ENCODE measurements at places on chromosomes 12 and 14. TPM values are rescaled to one million over a fixed set of nuclear protein-coding genes. Genes with fewer than 3 reads are reported as not detected.

DNA sequence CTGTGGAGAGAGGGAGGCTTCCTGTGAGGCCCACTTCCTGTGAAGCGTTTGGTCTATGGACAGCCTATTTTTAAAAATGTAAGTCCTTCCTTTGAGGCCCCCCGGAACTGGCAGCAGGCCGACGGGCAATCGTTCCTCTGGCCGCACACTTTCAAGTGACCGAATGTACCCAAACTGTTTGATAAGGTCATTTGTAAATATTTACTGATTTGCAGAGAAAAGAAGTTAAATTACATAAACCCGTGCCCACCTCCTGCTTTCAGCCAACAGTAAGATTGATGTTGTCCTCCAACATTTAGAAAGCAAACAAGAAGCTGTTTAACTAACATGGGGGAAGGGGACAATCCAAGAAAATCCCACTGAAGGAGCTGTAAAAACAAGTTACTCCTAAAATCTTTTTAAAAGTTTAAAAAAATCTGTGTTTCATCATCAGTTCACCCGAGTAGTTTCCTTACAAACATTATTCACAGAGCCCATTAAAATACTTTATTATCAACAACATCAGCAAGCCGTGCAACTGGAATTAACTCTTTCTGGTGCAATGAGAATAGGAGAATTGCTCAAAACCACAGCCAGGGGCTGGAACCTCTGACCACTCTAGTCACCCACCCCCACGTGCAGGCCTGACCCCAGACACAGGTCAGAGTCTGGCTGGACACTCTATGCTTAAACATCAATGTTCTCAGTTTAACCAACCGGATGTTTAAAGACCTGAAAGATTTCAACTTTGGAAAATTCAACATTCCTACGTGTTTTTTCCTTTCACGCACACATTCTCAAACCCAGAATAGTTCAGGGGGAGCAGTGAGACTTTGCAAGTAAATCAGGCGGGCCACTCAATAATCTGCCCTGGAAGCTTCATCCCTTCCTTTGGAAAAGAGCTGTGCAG, 65.3 kb downstream of the FOXN3 start:
- peak; percentile 43 for DNase-seq

DNA sequence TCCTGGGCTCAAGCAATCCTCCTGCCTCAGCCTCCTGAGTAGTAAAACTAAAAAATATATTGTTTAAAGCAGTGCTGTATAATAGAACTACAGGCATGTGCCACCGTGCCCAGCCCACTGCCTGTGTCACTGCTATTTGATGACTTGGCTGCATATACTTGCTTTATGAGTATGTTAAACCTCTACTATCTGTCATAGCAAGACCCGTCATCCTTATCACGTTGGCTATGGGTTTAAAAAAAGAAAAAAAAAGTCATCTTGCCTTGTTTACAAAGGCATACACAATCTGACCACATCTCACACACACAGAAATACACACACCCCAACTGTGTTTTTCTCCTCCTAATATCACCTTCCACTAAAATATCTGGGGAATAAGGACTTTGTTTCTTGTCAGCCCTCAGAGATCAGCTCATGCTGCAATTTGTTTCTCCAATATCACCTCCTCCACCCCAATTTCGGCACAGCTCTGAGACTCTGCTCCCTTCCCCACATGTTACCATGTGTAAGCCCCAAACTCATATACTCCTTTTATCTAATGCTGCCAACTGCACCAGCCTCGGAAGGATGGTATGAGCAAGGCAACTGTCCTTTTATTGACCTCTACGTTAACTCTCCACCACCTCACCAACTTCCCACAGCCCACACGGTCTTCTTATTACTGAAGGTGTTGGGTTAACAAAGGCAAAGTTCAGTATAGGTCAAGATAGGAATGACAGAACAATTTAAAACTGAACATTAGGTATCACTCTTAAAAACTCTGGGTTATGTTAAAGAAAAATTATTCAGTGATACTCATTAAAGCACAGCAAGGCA, 802 bp upstream of the TMPRSS12 start:
- no peak for DNase-seq

DNA sequence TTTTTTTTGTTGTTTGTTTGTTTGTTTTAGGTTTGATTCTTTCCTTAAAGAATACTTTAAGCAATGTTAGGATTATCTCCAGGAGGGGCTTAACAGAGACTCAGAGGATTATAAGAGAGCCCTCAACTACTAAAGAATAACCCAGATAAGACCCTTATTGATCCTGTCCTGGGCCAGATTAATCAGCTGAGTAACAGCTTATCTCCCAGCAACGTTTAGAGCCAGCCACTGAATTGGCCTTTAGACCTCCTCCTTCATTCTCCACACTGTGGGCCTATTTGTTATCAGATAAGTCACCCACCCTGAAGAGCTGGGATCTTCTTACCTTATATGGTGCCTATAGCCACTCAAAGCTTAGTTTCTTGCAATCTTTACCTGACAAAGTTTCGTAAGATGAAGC, 71.1 kb downstream of the FIGNL2 start:
- DNase-seq, result no peak

GRCh38 chr12:91562476-91562875, 379.9 kb upstream of the DCN start:
- peak; percentile 63 for DNase-seq

DNA sequence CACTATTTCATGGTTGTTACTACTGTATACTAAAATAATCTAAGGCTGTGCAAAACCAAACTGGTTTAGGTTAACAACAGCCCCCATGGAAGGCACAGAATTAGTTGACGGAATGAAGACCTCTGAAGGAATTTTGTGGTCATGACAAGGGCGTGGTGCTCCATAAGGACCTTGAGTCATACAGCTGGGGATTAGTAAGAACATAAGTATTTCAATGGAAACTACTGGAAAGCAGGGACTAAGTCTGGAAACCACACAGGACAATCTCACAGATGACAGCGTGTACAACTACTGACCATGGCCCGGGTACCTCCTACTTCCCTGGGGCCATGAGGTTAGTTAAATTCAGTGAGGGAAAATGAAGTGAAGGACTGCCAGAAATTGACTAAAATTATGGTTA, 98.5 kb upstream of the PLEKHA5 start:
- no peak for DNase-seq

DNA sequence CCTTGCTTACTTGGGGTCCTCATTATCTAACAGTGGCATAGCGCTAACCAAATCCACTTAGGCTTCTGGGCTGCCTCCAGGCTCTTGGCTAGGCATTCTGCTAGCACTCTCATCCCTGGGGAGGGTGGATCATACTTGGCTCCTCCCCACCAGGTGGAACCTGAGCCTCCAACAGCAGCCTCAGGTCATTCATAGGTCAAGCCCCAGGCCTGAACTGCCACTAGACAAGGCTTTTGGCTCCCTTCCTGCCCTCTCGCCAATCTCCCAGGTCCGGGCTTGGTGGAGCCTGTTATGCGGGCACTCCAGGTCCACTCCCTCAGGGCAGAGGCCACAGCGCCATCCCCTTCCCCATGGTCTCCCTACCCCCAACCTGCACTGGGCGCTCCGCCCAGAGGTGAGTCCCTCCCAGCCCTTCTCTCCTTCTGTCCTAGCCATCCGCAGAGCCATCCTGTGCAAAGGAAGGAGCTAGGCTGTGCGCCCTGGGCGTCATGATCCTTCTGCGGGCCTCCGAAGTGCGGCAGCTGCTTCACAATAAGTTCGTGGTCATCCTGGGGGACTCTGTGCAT, 154.9 kb upstream of the AMIGO2 start:
- DNase-seq, result no peak

DNA sequence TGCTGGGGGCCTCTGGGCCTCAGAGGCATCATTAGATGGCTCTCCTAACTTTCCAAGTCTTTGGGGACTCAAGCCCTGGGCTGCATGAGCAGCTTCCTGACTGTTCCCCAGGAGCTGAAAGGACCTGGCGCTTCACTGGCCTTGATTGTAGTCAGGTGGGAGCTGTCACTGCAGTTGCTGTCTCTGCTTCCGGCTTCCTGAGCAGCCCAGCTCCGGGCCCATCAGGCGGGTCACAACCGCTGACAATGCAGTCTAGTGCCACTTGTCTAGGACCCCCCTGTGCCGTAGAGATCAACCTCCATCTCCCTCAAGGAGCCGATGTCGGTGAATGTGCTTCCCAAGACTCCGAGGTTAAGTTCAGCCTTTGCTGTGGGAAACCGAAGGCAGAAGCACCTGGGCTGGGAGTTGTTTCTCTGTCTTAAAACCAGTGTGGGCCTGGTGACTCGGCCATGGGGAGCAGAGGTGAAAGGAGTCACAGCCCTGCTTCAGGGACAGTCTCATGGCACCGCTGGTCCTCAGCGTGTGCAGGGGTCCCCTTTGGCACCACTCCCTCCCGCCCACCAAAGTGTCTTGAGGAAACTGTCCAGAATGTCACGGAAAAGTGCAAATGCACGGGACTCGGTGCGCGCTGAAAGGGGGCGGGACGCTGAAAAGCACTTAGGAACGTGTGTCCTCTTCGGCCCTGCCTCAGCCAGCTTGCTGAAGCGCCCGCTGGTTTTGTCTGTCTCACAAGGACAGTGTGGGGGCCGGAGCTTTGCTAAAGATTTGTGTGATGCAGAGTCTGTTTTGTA, 44.8 kb downstream of the PRIMA1 start:
- no peak for DNase-seq

GRCh38 chr14:101814934-101815333, 53.4 kb downstream of the PPP2R5C start:
- DNase-seq, result no peak

DNA sequence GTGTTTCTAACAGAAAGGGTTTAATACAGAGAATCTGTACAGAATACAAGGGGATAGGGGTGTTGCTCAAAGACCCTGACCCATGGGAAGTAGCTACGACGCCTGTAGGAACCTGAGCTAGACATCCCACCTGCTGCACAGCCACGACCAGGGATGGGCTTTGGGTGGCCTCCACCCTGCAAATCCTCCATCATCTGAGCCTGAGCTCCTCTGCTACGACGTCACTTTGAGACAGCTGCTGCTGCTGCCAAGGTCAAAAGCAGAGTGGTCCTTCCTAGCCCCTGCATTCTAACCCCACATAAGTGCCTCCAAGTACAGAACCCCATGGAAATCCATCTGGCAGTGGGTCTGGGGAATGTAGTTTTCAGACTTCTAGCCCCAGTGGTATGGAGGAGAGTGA, 43.8 kb downstream of the JAG2 start:
- DNase-seq, result no peak

GRCh38 chr12:83818881-83819280, 1093.7 kb downstream of the SLC6A15 start:
- no peak for DNase-seq

GRCh38 chr14:51205486-51205885, 34.6 kb upstream of the TMX1 start:
- DNase-seq, result no peak

- DNase-seq, result no peak
Observed at GRCh38 chr14:32009976-32010581, 67.0 kb upstream of the ARHGAP5 start.

DNA sequence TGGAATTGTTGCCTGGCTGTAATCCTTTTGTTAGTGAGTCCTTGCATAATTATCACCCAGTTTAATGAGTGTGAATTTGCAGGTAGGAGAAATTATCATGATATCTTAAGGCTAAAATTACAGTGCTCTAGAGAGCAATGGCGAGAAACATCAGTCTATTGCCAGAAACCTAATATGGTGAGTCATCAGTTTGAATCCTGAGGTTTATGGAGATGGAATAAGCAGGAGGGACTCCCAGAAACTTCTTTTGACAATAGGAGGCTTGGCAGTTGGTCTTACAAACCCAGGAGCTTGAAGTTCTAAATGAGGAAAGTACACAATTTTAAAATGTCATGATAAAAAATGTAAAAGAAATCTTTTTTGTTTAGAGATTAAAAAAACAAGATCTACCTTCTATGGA, 31.5 kb upstream of the CRADD start:
- no peak for DNase-seq

DNA sequence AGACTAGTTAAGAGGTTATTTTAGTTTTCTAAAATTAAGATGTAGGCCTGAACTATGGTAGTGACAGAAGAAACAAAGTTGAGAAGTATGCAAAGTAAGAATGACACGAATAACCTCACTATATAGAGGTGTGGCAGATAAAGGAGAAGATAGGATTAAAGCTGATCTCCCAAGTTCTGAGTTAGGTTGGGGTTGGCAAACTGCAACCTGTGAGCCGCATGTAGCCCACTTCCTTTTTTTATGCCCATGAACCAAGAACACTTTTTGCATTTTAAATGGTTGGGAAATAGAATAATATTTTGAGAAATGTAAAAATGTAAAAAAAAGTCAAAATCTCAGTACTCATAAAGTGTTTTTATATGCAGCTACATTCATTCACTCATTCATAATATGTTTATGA, 34.3 kb downstream of the KTN1 start:
- no peak for DNase-seq

- DNase-seq, result peak; percentile 60
Observed at GRCh38 chr12:6735448-6736191, 11.8 kb downstream of the COPS7A start.

GRCh38 chr14:105537580-105538474, 11.4 kb downstream of the TMEM121 start:
- DNase-seq, result peak; percentile 69

DNA sequence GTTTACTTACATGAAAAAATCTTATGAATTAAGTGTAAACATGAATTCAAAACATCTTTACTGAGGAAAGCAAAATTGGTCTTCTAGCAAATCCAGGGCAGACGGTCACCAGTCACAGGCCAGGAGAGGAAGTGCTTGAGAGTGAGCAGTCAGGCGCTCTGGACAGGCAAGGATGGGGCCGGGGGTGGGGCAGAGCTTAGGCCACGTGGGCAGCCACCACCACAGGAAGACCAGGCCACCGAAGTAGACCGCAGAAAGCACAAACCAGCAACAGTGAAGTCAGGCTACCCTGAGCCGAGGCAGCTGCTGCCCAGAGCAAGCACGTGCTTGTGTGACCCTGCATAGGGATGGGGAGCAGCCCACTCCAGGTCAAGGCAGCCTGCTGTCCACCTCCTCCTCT, 33.5 kb downstream of the SLC6A12 start:
- peak; percentile 27 for DNase-seq

The NDRG2 gene
- total RNA-seq, result 11.2 TPM

The PTGER2 gene
- 60.6 TPM for total RNA-seq

The TMEM233 gene
- total RNA-seq, result not detected

The LMO3 gene
- total RNA-seq, result not detected

The ACSS3 gene
- total RNA-seq, result 2.9 TPM

The KIF26A gene
- not detected for total RNA-seq

The LALBA gene
- total RNA-seq, result not detected

The LGR5 gene
- total RNA-seq, result not detected

The KRT2 gene
- 0.66 TPM for total RNA-seq

The TCL1B gene
- total RNA-seq, result not detected

The TPPP2 gene
- total RNA-seq, result not detected

The NTF3 gene
- not detected for total RNA-seq

The TUNAR gene
- not detected for total RNA-seq

The BRF1 gene
- total RNA-seq, result 92.7 TPM

Measured in natural killer cell (primary cell).